ENCODE measurements at places on chromosomes 5 and 9.

- no peak for DNase-seq
Measured at GRCh38 chr5:178221853-178222252, 10.7 kb downstream of the PHYKPL start.

DNA sequence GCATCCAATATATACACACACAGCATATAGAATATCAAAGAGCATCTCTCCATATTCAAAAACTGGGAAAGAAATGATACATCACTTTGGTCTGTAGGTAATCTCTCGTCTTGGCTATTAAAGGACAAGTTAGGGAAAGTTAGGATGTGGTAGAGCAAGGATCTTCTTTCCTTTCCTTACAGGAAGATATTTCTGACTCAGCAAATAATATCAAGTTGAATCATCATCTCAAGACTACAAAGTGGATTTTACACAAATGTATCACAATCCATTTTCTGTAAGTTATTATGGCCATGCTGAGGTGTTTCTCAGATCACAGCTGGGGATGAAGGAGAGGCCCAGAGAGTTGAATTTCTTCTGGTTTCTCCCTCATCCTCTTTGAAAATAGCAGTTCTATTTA lies 651.7 kb upstream of the CCNG1 start:
- DNase-seq, result no peak

- no peak for DNase-seq
Measured at GRCh38 chr9:119689879-119690278, 320.6 kb upstream of the BRINP1 start.

DNA sequence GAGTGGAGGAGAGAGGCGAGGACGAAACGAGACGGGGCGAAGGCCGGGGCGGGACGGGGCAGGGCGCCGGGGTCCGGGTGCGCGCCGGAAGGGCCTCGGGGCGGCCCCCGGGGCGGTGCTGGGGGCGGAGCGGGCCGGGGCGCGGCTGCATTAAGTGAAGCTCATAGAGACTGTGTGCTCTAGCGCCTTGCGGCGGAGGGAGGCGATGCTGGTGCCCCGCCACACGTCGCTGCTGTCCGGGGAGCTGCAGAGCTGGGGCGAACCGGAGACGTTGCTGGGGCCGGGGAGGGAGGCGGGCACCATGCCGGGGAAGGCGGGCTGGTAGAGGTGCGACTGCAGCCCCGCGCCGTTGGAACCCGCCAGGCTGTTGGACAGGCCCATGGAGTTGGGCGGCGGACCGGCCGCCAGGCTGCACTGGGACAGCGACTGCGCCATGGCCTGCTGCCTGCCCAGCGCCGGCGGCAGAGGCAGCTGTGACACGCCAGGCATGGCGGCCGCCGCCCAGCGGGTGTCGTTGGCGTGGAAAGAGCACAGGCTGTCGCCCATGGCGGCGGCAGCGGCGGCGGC lies 8.3 kb downstream of the OTP start:
- DNase-seq, result no peak

DNA sequence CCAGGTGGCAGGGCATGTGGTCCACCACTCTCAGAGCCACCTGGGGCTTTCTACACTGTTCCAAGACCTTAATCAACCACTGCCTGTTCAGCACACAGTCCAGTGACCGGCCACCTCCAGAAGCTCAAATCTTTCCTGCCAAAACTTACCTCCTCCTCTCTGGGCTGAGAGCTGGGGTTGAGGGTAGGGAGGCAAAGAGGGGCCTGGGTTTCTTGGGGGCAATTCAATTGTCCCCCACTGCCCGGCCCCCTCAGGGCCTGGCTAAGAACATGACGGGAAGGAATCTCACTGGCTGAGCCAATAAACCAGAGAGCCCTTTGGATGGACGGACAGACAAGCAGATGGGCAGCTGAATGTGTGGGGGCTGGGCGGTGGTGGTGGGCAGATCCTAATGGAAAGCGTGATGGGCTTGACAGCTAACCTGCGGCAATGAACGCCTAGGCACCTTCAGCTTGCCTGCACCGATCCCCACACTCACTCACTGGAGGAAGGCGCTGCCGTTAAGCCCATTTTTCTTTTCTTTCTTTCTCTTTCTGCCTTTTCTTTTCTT lies 5.4 kb downstream of the NR5A1 start:
- DNase-seq, result no peak

DNA sequence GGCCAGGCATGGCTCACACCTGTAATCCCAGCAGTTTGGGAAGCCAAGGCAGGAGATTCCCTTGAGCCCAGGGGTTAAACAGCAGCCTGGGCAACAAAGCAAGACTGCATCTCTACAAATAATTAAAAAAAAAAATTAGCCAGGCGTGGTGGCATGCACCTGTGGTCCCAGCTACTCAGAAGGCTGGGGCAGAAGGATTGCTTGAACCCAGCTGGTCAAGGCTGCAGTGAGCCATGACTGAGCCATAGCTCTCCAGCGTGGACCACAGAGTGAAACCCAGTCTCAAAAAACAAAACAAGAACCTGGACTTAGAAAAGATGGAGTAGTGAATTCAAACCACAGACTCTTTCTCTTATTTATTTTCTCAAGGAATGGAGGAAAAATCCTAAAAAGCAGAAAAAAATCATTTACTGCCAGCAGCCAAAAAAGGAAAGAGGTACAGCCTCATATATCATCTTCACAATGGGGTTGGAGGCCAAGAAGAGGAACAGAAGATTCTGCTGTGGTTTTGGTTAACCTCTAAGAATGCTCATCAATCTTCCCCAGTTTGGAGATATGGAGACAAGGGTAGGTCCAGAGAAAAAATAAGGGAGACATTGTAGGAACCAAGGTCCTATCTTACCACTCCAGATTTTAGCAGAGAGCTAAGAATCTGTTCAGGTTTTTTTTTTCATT lies 40.0 kb upstream of the MYO10 start:
- DNase-seq, result no peak

GRCh38 chr9:68505681-68506409 lies 34.8 kb downstream of the TMEM252 start:
- DNase-seq, result peak; percentile 35

- DNase-seq, result no peak
Measured at GRCh38 chr9:87803623-87804345, 77.9 kb downstream of the CTSL start.

DNA sequence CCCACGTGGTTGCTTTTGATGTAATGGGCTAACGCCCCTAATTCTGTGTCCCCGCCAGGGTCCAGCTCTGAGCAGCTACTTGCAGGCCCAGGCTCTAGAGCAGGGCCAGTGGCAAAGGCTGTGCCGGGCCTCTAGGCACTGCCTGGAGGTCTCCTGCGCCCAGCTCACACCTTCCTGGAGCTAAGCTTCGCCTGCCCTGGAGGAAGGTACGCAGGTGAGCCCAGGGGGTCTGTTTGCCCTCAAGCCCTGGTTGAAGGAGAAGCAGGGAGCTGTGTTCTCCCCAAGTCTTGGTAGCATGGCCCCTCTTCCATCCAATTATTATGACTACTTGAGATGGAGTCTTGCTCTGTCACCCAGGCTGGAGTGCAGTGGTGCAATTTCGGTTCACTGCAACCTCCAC lies 5.2 kb upstream of the LMX1B start:
- DNase-seq, result no peak

GRCh38 chr9:127140842-127141675 lies 18.6 kb upstream of the ANGPTL2 start:
- DNase-seq, result no peak

GRCh38 chr5:124052201-124052600 lies 540.2 kb downstream of the CSNK1G3 start:
- DNase-seq, result no peak

GRCh38 chr5:169036079-169036805 lies 264.7 kb downstream of the SLIT3 start:
- DNase-seq, result no peak

DNA sequence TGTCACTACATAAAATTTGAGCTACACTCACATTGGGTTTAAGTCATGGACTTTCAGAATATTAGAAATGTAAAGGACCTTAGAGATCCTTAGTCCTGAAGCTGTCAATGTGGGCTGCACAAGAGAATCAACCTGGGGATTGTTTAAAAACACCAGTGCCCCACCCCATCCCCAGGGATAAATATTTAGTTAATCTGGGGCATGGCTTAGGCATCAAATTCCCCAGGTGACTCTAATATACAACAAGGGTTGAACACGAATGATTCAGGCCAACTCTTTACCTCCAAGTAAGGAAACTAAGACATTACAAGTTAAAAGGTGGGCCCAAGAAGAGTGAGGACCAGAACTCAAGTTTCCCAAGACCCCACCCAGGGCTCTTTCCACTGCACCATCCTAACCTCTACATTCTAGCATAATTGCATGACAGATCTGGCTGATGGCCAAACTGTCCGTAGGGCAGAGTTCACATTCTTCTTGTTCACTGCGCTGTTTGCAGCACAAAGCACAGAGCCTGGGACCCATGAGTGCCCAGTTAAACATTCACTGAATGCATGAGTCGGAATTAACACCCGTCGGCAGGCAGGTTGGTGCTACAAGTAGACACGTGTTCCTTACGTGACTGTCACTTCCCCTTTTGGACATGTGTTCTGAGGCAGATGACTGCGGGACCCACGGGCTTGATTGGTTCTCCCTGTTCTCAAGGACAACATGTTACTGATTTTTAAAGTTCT lies 25.2 kb downstream of the CYFIP2 start:
- DNase-seq, result peak; percentile 62
